ENCODE measurements at places on chromosomes 7 and 10. TPM values are rescaled to one million over a fixed set of nuclear protein-coding genes. Genes with fewer than 3 reads are reported as not detected.

FOXP2 gene
- total RNA-seq: 1.9 TPM

ASZ1 gene
- total RNA-seq: not detected

NANOS1 gene
- total RNA-seq: 0.17 TPM

CARD11 gene
- 0.84 TPM for total RNA-seq

MYH16 gene
- under 0.01 TPM for total RNA-seq

SNCG gene
- total RNA-seq: 18.3 TPM

All from bronchus fibroblast of lung (primary cell).